ENCODE measurements at places on chromosomes 11 and 22.

GRCh38 chr11:114386545-114386944 is 13.8 kb downstream of the C11orf71 start:
- DNase-seq: no peak

- DNase-seq: no peak
Measured at GRCh38 chr11:80104191-80104590, 663.4 kb upstream of the TENM4 start.

GRCh38 chr22:22772396-22772795 is 115.2 kb upstream of the IGLL5 start:
- no peak for DNase-seq

GRCh38 chr11:10287766-10288715 is 6.0 kb downstream of the SBF2 start:
- DNase-seq: no peak

Measured in NCI-H1048 (cell line).